ENCODE measurements at places on chromosomes 6 and 20. TPM values are rescaled to one million over a fixed set of nuclear protein-coding genes. Genes with fewer than 3 reads are reported as not detected.

SAMD3 gene
- total RNA-seq = 23.9 TPM

PPIL4 gene
- total RNA-seq = 37.4 TPM

DPPA5 gene
- 0.09 TPM for total RNA-seq

DNA sequence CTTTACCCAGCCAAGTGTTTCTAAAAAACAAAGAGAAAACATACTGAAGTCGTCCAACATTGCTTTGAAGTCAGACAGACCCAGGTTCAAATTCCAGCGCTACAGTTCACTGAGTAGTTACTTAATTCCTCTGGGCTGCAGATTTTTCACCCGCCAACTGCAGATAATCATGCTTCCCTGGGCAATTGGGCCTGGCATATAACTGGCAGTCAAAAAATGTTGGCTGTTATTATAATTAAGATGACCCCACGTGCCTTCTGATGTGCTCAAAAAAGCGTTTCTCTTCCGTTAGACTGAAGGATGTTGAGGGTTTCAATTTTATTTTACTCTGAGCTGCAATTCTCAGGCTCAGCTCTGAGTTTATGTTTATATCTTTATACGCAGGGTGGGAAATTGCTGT is 156.1 kb upstream of the CITED2 start:
- peaks cover 12% of the 10 kb centered on the region for H3K4me1 ChIP-seq
- H3K4me3 ChIP-seq = no peak overlapping the region
- DNase-seq = no peak
- no peak overlapping the region for H3K27ac ChIP-seq
- no peaks in the 10 kb centered on the region for H3K27me3 ChIP-seq

DNA sequence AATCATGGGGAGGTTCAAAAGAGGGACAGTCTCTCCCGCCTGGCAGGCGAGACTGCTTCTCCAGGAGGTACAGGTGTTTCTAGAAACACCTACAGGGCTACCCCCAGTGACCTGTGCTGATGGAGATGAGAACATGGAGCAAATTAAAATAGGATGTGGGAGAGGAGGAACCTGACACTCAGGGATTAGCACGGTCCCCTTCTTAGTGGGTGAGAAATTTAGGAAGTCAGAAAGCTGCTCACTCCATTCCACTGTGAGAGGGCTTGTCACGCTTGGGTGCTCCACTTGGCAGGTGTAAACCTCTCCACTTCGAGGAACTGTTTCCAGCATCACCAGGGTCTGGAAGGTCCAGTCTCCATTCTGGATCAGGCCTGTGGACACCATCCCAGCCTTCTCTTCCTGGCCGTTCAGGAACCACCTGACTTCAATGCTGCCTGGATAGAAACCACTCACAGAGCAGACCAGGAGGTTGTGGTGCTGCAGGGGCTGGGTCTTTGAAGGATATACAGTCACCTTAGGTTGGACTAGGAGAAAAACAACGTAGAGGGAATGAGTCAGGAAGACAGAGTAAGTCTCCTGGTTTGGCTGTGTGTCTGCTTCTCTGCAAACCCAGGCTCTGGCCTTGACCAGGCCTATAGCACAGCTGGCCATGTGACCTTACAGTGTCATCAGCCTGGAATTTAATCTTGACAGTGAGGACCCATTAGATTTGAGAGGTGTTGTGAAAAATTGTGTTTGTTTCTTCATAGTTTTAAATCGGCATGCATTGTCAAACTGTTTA is 8.1 kb downstream of the HLA-DRB1 start:
- DNase-seq = no peak
- H3K4me1 ChIP-seq = no peaks in the 10 kb centered on the region
- peaks cover 4% of the 10 kb centered on the region for H3K36me3 ChIP-seq
- no peak overlapping the region for H3K27ac ChIP-seq
- no peaks in the 10 kb centered on the region for H3K27me3 ChIP-seq

- peaks cover 6% of the 10 kb centered on the region for H3K4me1 ChIP-seq
- H3K36me3 ChIP-seq = no peaks in the 10 kb centered on the region
- no peak for DNase-seq
- H3K27ac ChIP-seq = no peak overlapping the region
- H3K4me3 ChIP-seq = no peak overlapping the region
These were observed 1.4 kb upstream of the STX11 start for GRCh38 chr6:144148886-144149285.

GRCh38 chr6:87705070-87705691 is 3.1 kb upstream of the AKIRIN2 start:
- H3K27me3 ChIP-seq = no peaks in the 10 kb centered on the region
- H3K4me3 ChIP-seq = no peak overlapping the region
- peaks cover 3% of the 10 kb centered on the region for H3K4me1 ChIP-seq
- no peak overlapping the region for H3K27ac ChIP-seq

- peak; percentile 74 for DNase-seq
- H3K36me3 ChIP-seq = peaks cover 8% of the 10 kb centered on the region
- H3K4me1 ChIP-seq = peaks cover 7% of the 10 kb centered on the region
- peak overlapping the region; percentile 98 for H3K4me3 ChIP-seq
- no peaks in the 10 kb centered on the region for H3K27me3 ChIP-seq
These were observed 2.2 kb downstream of the BICRAL start for GRCh38 chr6:42783876-42784642.

GRCh38 chr6:120354452-120355098 is 979.7 kb downstream of the TBC1D32 start:
- no peak for DNase-seq
- H3K4me1 ChIP-seq = no peaks in the 10 kb centered on the region
- H3K27ac ChIP-seq = no peak overlapping the region
- H3K27me3 ChIP-seq = no peaks in the 10 kb centered on the region
- H3K4me3 ChIP-seq = no peak overlapping the region

DNA sequence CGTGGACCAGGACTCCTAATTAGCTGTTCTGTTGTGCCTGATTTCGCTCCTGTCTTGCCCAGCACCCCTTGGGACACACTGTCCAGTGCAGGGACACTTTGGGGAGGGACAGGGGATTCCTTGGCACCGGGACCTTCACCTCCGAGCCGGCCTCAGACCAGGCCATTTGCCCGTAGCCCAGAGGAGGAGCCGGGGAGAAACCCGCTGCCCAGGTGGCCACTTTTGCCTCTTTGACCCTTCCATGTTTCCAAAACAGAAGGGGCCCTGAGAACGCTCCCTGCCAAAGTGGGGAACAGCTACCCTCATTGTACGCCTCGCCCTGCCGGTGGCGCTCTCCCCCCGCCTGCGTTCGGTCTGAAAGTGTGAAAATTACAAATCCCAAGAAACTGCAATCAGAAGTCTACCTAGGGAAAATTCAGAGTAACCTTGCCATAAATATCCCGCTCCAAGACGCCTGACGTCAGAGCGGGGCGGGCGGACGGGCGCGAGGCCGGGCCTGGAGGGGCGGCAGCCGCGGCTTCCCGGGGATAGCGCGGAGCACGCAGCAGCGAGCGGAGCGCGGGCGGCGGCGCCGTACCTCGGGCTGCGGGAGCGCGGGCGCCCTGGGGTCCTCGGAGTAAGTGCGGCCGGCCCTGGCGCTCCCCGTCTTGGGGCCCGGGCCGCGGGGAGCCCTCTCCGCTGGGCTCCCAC is at the start of gene DAAM2:
Gene DAAM2, plus strand, starts transcription at position 527 of the 690 bp plus-strand sequence. CDS start 63,927 bp downstream, outside the sequence.
- no peak for DNase-seq
- no peak within 1 kb of the TSS for H3K4me3 ChIP-seq
- H3K27me3 ChIP-seq = peaks cover 37% of the 10 kb centered on the region
- H3K36me3 ChIP-seq = no peaks in the 10 kb centered on the region
- no peaks in the 10 kb centered on the region for H3K4me1 ChIP-seq

Data from thymus (tissue), 14 donors.